Stimulated activated CD4-positive, alpha-beta T cell treated with anti-CD3 and anti-CD28 coated beads, Interleukin-1b, Interleukin-23, amount 100 ng/mL, for 1 hour (primary cell): ENCODE measurements at places on chromosomes 4 and X.

DNA sequence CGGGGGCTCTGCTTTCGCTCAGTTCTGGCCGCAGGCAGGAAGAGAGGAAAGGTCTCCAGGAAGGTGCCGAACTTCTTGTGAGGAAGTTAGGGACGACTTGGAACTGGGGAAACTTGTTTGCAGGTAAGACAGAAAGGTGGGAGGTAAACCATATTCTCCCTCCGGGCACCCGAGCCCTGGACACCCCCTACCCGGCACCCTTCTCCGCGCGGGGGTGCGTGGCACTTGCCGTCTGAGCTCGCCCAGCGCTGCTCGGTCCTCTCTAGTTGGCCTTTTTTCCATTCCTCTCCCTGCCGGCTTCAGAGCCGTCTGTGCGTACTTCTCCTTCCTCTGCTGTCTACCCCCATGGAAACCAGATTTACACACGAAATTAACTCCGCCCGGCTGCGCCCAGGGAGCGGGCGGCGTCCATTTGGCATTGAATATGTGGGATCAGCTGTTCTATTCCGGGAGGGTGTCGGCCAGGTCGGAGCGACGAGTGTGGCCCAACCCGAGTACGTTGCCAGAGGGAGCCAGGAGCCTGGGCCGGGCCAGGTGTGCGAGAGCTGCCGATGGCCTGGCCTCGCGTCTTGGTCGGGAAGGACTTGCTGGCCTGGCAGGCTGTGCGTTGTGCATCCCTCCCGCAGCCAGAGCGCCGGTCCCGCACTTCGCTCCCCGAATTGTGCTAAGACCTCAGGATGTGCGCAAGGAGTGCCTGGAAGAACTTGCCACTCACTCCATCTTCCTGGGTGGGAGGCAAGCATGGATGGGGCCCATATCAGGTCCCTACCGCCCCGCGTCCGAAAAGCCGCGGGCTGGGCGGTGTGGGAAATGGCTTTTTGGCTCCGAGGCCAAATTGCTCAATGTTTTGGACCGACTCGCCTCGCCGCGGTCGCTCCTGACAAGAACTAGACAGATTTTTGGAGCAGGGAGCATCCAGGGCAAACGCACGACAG lies 1.7 kb downstream of the PDGFRA start:
- no peak for DNase-seq

GRCh38 chr4:94690851-94691254 lies 66.9 kb upstream of the BMPR1B start:
- no peak for DNase-seq

DNA sequence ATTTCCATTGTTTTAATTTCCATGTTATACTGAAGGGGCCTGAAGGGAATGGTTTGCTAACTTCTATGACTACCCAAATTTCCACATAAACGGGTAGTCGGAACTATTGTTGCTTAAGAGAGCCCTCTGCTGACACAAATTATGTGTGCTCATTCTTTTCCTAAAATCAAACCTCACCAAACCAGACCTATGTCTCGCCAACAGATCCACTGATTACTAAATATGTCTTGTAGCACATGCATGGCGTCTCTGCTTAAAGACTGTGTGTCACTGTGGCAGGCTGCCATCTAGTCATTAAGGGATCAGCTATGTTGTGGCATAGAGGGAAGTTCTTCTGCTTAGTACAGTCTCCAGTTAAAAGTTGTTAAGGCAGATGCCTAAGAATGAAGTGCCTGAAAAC lies 25.1 kb downstream of the PIR start:
- DNase-seq = no peak

- no peak for DNase-seq
Observed at GRCh38 chr4:163622379-163623035, 128.0 kb downstream of the TMA16 start.

GRCh38 chr4:42074294-42074693 lies 78.2 kb downstream of the BEND4 start:
- DNase-seq = no peak

- DNase-seq = no peak
Observed at GRCh38 chr4:82578935-82579334, 17.1 kb upstream of the TMEM150C start.

DNA sequence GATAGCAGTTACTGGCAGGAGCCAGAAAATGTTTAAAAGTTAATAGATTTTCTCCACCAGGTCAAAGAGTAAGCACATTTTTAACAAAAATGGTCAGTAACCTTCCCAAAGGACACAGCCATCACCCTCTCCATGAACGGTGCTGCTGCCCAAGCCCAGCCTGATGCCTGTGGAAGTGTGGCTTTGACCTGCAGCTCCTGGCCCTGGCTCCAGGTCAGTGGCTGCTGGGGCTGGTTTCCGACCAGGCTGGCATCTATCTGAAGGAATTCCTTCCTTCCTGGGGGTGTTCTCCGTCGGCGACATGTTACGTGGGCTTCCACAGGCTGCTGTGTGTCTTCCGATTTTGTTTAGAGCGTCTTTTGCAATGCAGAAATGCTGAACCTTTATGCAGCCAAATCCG lies 61.7 kb downstream of the ACOX3 start:
- no peak for DNase-seq

DNA sequence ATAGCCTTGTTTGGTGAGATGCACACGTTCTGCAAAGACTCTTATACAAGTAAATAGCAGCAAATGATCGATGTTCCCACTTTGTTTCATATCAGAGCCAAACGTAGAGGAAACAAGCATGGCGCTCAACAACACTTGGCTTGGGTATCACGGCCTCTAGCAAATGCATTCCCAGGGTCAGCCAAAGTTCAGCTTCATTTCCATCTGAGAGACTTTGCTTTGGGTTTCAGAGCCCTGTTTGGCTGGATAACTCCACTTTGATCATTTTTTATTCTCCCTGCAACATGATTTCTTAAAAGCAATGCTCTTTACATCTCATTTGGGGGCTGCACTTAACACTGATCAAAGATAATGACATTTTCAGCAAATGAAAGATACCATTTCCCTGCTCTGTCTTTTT lies 199.2 kb upstream of the FAM9B start:
- no peak for DNase-seq
